ENCODE measurements at places on chromosomes 7 and 10. TPM values are rescaled to one million over a fixed set of nuclear protein-coding genes. Genes with fewer than 3 reads are reported as not detected.

- no peak for DNase-seq
These were observed 124.7 kb upstream of the SDK1 start for GRCh38 chr7:3176112-3177000.

- no peak for DNase-seq
These were observed 28.9 kb upstream of the PPIF start for GRCh38 chr10:79318369-79318768.

DNA sequence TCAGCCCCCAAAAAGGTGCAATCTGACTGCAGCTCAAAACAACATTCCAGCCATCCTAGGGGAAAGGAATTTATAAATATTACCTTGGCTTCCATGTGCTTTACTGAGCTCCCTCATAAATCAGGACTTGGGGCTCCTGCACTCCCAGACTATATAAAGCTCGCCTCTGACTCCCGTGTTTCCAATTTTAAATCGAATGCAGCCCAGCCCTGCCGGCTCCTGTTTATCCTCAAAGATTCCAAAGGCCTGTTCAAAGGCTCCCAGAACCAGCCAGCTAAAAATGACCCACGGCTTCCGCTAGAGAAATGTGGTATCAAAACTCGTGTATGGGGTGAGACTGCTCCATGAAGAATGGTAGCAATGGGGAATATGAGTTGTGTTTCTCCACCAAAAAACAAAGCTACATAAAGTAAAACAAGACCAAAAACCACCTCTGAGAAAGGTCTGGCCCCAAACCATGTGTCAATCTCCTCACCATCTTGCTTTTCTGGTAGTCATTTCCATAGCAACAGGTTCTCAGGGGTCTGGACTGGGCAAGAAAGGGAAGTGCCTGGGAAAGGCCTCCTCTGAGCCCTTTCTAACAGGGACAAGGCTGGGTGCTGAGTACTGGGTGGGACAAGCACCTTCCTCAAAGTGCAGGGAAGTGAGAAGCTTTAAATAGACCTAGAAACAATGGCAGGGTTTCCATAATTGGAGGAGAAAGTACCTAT is 5.1 kb downstream of the CALML3 start:
- DNase-seq = no peak

- DNase-seq = no peak
These were observed 35.6 kb upstream of the TCF7L2 start for GRCh38 chr10:112914288-112914952.

Gene LRIT1
- not detected for polyA plus RNA-seq
